Naive thymus-derived CD8-positive, alpha-beta T cell (primary cell): ENCODE measurements at places on chromosomes 7 and 10. TPM values are rescaled to one million over a fixed set of nuclear protein-coding genes. Genes with fewer than 3 reads are reported as not detected.

DNA sequence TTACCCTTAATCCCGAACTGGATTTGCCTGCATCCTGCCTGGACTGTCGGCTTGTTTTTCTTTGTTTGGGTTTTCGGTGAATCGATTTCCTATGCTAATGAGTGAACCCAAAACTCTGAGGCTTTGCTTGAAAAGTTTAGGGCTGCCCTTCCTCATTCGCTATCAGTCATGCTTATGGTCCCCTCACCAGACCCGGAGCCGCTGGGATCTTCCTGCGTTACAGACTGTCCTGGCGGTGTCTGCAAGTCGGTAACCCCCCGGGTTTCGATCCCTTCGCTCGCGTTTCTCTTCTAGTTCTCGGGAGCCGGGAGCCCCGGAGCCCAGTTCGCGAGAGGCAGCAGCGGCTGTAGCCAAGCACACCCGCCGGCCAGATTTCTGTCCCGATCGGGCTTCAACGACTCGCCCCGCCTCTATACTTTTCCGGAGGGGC, 2.2 kb downstream of the EMX2 start:
- no peak for DNase-seq

The SNCG gene
- total RNA-seq, result 0.58 TPM

DNA sequence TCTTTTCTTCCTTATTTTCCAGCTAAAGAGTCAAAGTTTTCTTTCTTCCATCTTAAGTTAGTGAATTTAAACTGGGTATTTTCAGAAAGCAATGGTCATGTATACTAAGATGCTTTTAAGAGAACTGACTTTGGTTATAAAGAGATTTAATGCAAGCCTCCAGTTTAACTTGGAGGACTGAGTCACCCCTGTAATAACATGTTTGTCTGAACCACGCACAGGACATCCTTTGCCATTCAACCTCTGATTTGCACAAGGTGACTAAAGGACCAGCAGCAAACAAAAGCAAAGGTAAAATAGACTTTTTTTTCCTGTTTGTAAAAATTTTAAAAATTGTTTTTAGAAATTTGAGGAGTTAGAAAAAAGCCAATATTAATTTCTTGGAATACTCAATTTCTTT, 2.9 kb downstream of the HYAL4 start:
- DNase-seq, result no peak

The GFRA1 gene
- not detected for total RNA-seq

DNA sequence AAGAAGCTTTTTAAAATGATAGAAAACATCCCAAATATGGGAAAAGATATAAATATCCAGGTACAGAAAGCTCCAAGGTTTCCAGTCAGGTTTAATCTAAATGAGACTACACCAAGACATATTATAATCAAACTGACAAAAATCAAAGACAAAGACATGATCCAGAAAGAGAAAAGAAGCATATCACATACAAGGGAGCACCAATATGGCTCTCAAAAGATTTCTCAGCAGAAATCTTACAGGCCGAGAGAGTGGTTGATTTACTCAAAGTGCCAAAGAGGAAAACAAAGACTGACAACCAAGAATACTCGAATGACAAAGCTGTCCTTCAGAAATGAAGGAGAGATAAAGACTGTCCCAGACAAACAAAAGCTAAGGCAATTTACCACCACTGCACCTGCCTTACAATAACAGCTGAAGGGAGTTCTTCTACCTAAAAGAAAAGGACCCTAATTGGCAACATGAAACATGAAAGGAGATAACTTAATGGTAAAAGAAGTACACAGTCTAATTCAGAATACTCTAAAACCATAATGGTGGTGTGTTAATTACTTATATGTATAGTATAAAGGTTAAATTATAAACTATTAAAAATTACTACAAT, 25.4 kb downstream of the OR2A14 start:
- DNase-seq, result no peak

The CFAP69 gene
- total RNA-seq, result 0.39 TPM

The FAM237B gene
- not detected for total RNA-seq

- no peak for DNase-seq
Measured at GRCh38 chr10:2296179-2296891, 559.0 kb upstream of the ADARB2 start.

- DNase-seq, result no peak
Measured at GRCh38 chr10:110775406-110775805, 96.3 kb upstream of the PDCD4 start.

DNA sequence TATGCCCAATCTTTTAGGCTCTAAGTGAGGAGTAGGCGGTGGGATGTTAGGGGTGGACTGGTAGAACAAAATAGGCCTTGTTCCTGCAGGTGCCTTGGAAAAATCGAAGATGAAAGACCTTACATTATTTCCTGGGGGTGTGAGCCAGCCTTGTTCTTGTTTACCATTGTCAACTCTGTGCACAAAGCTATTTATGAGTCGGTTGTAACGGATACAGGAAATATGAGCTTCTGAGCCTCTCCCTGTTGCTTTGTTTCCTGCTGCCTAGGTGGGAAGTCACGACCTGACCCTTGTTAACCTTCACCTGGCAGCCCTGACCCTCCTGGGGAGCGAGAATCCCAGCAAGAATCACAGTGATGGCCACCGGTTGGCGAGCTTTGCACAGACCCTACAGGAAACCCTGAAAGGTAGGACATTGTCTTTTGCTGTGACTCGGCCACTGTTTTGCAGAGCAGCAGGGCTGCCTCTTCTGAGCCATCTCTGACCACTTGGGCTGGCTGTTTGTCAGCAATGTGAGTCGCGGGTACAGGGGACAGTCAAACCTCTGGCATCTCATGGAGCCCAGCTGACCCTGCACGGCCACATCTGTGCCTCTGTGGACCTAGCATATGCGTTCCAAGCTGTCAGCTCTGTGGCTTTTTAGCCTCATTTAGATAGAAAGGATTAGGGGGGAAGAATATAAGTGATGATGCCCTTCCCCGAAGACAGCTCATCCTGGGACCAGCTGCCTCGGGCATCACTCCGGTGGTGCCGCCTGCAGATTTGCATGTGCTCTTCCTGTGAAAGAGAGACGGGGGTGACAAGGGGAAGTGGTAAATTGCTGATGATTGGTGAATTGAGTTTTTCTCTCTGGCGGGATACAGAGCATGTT, 102.1 kb upstream of the ANLN start:
- DNase-seq, result peak; percentile 7

DNA sequence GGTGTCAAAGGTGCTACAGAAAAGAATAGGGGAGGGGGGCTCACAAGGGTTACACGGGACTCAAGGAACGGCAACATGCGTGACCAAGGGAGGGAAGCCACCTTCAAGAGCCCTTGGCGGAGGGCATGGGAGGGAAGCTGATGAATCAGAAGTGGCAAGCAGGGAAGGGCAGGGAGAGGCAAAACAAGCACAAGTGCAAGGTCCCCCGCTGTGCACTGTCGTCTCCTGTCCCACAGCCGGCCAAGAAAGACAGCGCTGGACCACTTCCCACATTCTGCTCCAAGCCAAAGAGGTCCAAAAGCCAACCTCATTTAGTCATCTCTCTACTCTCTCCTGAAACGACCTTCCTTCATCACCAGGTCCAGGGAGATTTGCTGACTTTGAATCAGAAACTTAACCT, 102.7 kb downstream of the CALN1 start:
- DNase-seq, result no peak

DNA sequence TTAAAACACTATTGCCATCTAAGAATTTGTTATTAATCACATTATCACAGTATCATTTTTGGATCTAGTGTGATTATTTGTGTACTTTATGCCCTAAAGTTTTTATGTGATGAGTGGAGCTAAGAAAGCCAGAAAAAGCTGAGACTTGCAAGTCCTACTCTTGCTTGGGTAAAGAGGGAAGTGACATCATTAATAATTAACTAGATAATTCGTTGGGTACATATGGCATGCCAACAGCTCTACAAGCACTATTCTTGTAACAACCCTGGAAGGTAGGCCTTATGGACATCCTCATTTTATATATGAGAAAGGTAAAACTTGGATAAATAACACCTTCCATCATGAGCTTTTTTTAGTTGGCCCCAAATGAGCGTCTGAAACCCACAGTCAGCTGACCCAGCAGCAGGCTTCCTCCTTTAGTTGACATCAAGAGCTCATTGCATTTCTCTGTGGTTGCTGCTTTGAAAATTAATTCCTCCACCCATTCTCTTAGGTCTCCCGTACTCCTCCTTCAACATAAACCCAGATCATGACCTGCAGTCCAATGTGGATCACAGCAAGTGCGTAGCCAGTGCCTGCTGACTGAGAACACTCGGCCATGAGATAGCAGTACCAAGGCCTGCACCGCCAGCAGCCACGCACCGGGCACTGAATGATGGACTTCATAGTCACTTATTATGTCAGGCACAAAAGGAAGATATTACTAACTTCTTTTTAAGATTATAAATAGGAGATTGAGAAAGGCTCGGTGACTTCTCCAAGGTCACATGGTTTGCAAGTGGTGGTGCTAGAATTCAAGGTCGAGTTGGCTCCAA, 292.0 kb upstream of the AOAH start:
- no peak for DNase-seq

DNA sequence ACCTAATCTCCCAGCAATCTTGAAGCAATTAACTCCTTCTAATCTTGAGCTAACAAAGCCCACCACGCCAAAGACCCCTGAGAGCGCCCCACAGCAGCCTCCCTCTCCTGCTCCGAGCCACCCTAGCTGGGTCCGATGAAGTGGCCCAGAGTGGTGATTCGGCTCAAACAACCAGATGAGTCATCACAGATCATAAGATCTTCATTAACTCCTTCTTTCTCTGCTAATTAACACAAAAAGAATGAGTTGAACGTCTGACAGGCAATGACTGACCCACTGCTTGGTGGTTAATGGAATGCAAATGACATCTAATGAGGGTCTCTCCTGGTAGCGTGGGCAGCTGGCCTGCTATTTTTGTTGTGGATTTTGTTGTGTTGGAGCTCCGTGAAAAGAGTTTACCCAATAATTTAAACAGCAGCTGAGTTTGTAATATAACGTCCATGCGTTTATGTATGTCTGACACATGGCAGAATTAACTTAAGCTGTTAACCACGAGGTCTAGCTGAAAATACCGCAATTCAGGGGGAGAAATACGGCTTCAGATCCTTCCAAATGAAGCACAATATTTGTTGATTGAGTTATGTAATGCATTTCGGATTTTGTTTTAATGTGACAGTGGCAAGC, 161.4 kb downstream of the RAB11FIP2 start:
- DNase-seq, result no peak

The FAM25A gene
- not detected for total RNA-seq
